ENCODE measurements at places on chromosomes 16 and 17.

GRCh38 chr16:20301840-20302239 is 25.5 kb downstream of the GP2 start:
- no peak overlapping the region for H3K4me3 ChIP-seq
- H3K4me1 ChIP-seq, result no peaks in the 10 kb centered on the region
- no peak for DNase-seq
- H3K27me3 ChIP-seq, result no peaks in the 10 kb centered on the region

DNA sequence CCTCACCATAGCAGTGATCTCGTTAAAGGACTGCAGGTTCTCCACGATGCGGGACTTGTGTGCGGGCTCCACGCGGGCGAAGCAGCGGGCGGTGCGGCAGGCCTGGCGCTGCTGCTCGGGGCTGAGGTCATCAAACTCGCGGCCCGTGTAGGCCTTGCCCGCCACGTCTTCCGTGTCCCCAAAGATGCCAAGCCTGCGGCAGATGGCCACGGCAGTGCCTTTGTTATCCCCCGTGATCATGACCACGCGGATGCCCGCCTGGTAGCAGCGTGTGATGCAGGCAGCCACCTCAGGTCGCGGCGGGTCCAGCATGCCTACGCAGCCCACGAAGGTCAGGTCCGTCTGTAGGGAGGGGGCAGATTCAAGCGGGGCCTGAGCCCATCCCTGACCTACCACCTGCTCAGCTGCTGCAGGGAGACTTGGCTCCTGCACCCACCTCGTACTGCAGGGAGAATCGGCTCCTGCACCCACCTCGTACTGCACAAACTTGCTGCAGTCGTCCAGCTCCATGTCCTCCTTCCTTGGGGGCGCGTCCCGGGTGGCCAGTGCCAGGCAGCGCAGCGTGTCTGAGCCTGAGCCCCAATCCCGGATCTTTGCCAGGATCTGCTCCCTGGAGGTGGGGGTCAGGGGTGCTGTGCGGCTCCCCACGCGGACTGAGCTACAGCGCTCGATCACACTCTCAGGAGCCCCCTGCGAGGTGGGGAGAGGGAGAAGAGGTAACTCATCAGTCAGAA is 23.1 kb downstream of the ATP2A3 start:
- no peak overlapping the region for H3K27ac ChIP-seq
- no peak for DNase-seq
- peaks cover 94% of the 10 kb centered on the region for H3K36me3 ChIP-seq
- H3K27me3 ChIP-seq, result no peaks in the 10 kb centered on the region
- no peaks in the 10 kb centered on the region for H3K4me1 ChIP-seq

DNA sequence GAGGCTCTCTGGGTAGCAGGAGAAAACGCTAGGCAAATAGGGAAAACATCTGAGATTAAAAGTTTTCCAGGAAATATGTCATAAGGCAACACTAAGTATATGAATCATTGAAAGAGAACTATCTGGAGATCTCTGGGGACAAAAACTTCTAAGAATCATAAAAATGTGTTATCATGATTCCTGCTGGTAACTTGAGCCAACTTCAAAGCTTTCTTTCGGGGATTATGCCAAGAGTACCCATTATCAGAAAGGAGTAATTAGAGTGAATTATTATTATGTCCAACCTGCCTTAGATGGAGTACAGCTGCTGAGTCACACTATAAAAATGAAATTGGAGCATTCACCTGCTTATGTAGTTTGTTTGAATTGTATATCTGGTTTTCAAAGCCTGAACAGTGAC is 488.5 kb upstream of the SOX9 start:
- H3K4me1 ChIP-seq, result no peaks in the 10 kb centered on the region
- no peaks in the 10 kb centered on the region for H3K27me3 ChIP-seq
- H3K4me3 ChIP-seq, result no peak overlapping the region
- no peak overlapping the region for H3K27ac ChIP-seq
- H3K36me3 ChIP-seq, result no peaks in the 10 kb centered on the region

- H3K27ac ChIP-seq, result no peak overlapping the region
- peak; percentile 64 for DNase-seq
- H3K36me3 ChIP-seq, result no peaks in the 10 kb centered on the region
- no peaks in the 10 kb centered on the region for H3K27me3 ChIP-seq
- no peaks in the 10 kb centered on the region for H3K4me1 ChIP-seq
- H3K4me3 ChIP-seq, result peak overlapping the region; percentile 62
Observed at GRCh38 chr16:28623172-28623711, 13.4 kb upstream of the SULT1A1 start.

DNA sequence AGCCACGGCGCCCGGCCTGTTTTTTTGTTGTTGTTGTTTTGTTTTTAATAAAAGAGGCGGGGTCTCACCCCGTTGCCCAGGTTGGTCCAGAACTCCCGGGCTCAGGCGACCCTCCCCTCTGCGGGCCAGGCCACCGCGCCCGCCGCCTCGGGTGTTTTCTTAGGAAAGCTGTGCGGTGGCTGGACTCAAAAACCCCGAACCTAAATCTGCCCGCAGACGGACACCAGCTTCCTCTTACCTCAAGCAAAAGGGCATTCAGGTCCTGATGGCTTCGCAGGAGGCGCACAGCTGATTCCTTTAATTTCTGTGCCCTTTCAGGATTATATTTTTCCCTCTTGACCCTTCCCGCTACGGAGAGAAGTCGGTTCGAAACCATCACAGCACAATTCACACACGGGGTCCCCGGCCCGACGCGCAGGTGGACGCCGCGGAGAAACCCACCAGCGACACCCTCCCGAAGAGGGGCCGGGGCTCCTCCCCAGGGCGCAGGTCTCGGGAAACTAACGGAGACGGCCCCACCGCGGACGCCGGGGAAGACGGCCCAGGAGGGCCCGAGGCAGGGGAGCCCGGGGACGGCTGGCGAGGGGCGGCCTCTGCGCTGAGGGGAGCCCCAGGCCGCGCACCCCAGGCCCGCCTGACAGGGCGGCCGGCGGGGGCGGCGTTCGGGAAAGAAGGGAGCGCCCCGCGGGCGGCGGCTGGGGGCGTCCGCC is 653 bp downstream of the FANCA start:
- peak overlapping the region; percentile 36 for H3K4me3 ChIP-seq
- no peaks in the 10 kb centered on the region for H3K27me3 ChIP-seq
- no peaks in the 10 kb centered on the region for H3K36me3 ChIP-seq
- H3K27ac ChIP-seq, result no peak overlapping the region

GRCh38 chr16:58348986-58349385 is 43.3 kb upstream of the GINS3 start:
- no peak overlapping the region for H3K27ac ChIP-seq
- H3K4me1 ChIP-seq, result no peaks in the 10 kb centered on the region
- no peak overlapping the region for H3K4me3 ChIP-seq

- no peak overlapping the region for H3K27ac ChIP-seq
- DNase-seq, result no peak
Observed at GRCh38 chr17:34275881-34276280, 5.9 kb downstream of the CCL7 start.

- DNase-seq, result no peak
- H3K36me3 ChIP-seq, result no peaks in the 10 kb centered on the region
- no peaks in the 10 kb centered on the region for H3K4me1 ChIP-seq
Observed at GRCh38 chr17:10605221-10605783, 51.8 kb downstream of the MYH3 start.

- H3K27me3 ChIP-seq, result no peaks in the 10 kb centered on the region
- H3K4me3 ChIP-seq, result no peak overlapping the region
- H3K36me3 ChIP-seq, result no peaks in the 10 kb centered on the region
- DNase-seq, result no peak
Observed at GRCh38 chr17:62974788-62975187, 8.8 kb downstream of the TANC2 start.

DNA sequence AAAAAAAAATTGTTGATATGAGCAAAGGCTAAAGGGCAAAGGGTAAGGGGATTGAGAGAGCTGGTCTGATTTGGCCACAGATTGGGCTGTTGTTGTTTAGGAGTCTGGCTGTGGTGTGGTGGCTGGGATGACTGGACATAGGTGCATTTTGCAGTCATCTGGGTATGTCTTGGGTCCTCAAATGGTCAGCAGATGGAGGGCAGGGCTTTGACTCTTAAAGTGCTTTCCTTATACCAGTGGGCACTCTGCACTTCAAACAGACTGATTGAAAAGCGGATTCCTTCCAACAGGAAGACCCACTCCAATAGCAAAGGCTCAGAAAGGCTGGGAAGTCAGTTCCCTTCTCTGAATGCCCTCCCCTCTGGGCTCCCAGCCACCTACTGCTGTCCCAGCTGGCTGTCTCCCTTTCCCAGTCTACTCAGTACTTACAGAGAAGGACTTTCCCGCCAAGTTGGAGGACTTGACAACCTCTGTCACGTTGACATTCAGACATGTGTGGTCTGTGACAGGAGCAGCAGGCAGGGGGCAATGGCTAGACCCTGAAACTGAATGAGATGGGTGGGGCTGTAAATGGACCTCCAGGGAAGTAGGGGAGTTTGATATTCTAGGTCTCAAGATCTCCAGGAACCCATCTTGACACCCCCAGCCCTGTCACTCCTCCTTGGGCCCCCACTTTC is 19.6 kb upstream of the MFSD6L start:
- no peaks in the 10 kb centered on the region for H3K36me3 ChIP-seq
- no peak for DNase-seq
- no peaks in the 10 kb centered on the region for H3K27me3 ChIP-seq
- no peak overlapping the region for H3K4me3 ChIP-seq
- no peak overlapping the region for H3K27ac ChIP-seq
- no peaks in the 10 kb centered on the region for H3K4me1 ChIP-seq

DNA sequence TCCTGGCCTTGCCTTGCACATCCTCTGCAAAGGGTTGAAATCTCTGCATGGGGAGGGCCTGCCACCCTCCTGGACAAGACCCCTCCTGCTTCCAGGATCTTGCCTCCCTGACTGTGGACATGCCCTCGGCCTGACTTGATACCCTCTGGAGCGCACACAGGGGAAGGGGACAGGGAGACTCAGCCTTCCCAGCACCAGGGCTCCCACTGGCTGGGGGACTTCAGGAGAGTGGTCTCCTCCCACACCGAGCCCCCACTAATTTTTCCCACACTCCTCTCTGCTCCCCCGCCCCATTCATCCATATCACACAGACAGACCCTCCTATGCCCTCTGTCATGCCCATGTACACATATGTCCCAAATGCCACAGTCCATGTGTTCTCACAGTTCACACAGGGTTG is 14.3 kb downstream of the SGCA start:
- H3K36me3 ChIP-seq, result no peaks in the 10 kb centered on the region
- no peak overlapping the region for H3K27ac ChIP-seq
- H3K4me1 ChIP-seq, result peaks cover 26% of the 10 kb centered on the region
- no peak for DNase-seq

DNA sequence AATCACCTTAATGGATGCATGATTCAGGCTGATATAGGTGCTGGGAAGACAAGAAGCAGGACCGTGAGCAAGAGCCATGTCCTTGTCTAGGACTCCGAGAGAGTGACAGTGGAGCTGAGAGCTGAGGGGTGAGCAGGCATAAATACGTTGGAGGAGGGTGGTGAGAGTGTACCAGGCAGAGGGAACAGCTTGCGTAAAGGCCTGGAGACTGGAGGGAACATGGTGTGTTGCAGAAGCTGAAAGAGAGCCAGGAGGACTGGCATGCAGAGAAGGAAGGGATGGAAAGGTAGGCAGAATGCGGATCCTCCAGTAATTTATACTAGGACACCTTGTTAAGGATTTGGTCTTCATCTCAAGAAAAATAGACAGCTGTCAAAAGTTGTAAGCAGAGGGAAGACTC is 653.2 kb downstream of the HS3ST4 start:
- H3K36me3 ChIP-seq, result no peaks in the 10 kb centered on the region
- H3K27ac ChIP-seq, result no peak overlapping the region
- H3K4me3 ChIP-seq, result no peak overlapping the region
- no peak for DNase-seq
- H3K4me1 ChIP-seq, result no peaks in the 10 kb centered on the region

DNA sequence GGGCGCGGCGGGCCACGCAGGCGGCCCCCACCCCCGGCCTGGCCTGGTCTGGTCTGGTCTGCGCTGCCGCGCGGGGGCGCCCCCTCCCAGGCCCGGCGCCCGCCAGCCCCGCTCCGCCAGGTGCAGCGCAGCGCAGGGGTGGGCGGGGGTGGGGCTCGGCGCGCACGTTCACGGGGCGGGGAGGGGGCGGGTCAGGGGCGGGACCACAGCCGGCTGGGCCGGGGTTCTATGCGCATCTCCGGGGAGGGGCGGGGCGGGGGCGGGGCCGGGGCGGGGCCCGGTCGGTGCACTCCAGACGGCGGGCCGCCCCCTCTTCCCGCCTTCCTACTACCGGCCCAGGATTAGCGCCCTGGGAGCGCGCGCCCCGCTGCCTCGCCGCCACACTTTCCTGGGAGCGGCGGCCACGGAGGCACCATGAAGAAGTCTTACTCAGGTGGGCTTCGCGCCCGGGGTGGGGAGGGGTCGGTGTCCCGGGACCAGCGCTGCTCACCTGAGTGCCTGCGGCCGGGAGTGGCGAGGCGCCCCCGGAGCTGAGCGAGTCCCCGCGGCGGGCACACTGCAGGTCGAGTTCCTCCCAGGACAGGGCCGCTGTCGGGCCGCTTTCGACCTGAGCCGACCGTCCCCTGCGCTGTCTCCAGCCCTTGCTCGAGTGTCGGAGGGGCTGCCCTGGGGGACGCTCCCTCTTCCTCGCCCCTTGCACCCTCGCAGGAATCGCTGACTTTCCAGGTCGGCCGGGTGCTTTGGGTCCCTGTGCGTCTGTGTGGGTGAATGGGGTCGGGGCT is 140.5 kb downstream of the SEC14L1 start:
- peak; percentile 84 for DNase-seq
- peaks cover 25% of the 10 kb centered on the region for H3K4me1 ChIP-seq
- peaks cover 13% of the 10 kb centered on the region for H3K27me3 ChIP-seq
- no peaks in the 10 kb centered on the region for H3K36me3 ChIP-seq

DNA sequence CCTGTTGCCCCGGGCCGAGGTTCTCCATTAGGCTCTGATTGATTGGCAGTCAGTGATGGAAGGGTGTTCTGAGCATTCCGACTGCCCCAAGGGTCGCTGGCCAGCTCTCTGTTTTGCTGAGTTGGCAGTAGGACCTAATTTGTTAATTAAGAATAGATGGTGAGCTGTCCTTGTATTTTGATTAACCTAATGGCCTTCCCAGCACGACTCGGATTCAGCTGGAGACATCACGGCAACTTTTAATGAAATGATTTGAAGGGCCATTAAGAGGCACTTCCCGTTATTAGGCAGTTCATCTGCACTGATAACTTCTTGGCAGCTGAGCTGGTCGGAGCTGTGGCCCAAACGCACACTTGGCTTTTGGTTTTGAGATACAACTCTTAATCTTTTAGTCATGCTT is 74.2 kb downstream of the HAPSTR1 start:
- H3K4me1 ChIP-seq, result peaks cover 3% of the 10 kb centered on the region
- no peak overlapping the region for H3K4me3 ChIP-seq
- H3K27me3 ChIP-seq, result no peaks in the 10 kb centered on the region
- H3K27ac ChIP-seq, result no peak overlapping the region

DNA sequence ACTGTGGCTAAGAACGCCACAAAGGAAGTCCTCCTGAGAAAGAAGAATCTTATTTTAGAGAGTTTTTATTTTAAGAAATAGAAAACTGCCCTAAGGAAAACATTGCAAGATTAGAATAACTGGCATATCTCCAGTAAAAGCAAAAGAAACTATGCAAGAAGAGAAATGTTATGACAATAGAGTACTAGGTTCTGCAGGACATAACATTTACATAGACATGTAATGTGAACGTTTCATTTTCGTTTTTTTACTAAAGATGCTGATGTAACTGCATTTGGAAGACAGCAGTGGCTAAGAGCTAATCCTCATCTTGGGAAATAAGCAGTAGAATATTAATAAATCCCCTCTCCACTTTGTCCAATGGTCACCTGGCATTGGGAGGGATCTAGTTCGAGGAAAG is 7.8 kb upstream of the ASGR2 start:
- no peak for DNase-seq
- H3K27ac ChIP-seq, result no peak overlapping the region
- no peaks in the 10 kb centered on the region for H3K27me3 ChIP-seq
- no peak overlapping the region for H3K4me3 ChIP-seq
- H3K4me1 ChIP-seq, result peaks cover 14% of the 10 kb centered on the region
- H3K36me3 ChIP-seq, result no peaks in the 10 kb centered on the region
